ENCODE measurements at places on chromosomes 1 and 21.

- no peak for DNase-seq
Measured at GRCh38 chr1:39107341-39108290, 81.5 kb downstream of the NDUFS5 start.

GRCh38 chr1:2103266-2103900, 53.2 kb downstream of the PRKCZ start:
- DNase-seq = no peak

- no peak for DNase-seq
Measured at GRCh38 chr1:37018510-37018909, 15.8 kb downstream of the GRIK3 start.

DNA sequence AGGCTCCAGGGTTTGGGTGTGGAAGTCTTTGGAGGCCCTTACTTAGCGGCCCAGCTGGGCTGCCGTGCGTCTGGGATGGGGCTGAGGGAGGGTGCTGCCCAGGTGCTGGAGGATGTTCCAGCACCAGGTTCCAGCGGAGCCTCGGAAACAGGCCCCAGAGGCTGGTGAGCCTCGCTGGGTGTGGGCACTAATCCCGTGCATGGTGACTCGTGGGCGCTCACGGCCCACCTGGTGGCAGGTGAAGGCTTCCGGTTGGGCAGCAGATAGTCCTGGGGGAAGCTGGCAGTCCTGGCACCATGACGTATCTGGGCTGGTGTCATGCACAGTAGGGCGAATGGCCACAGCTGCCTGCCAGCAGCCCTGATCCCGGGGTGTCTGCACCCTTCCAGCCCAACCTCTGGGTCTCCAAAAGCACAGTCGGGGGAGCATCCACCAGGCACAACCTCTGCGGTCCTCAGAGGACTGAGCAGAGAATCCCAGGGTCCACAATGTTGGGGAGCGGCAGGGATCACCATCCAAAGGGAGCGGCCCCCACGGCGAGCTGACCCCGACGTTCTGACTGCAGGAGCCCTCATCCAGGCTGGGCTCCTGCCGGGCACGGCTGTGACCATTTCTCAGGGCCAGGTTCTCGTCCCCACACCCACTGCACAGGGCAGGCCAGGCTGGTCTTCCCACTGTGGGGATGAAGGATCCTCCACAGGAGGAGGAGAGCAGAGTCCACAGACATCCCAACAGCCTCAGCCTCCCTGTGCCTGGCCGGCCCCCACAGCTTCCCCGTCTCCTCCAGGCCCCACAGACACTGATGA, 25.3 kb downstream of the FTCD start:
- no peak for DNase-seq

DNA sequence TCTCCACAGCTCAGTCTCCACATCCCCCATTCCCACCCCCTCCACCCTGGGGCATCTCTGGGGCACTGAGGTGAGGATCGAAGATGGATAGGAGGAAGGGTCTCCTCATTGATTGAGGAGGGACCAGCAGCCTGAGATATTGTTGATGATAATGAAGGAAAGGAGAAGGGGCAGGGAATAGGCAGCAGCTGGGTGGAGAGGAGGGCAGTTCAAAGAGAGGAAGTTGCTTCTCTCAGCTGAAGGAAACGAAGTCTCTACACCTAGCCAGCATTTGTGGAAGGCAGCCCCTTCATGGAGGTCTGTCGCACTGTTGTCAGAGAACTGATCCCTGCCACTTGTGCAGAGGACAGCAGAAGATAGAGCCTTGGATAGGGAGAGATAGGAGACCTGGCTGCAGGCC, 5.7 kb downstream of the KNCN start:
- no peak for DNase-seq

- no peak for DNase-seq
Measured at GRCh38 chr21:17730782-17731181, 88.4 kb downstream of the C21orf91 start.

- DNase-seq = no peak
Measured at GRCh38 chr21:22020221-22020620, 1022.0 kb downstream of the NCAM2 start.

DNA sequence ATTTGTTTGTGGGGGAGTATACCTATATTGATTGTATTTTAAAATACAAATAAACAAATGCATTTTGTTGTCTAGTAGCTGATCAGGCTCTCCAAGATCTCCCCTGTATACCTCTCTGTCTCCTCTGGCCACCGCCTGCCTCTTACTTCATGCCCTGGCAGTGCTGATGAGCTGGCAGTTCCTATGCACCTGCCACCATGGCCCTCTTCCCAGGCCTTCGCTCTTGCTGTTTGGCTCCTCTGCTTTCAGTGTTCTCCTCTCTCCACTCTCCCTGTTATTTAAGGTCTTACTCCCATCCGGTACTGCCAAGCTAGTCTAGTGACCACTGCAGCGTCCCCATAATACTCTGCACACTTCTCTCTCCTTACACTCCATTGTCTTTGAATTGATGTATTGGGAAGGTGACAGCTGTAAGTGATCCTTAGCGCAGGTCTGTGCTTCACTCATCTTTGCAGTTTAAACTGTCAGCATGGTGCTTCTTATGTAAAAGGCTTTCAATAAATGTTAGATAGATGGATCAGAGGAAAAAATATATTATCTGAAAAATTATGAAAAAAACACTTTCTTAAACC, 88.1 kb upstream of the ATP1A1 start:
- peak; percentile 10 for DNase-seq

DNA sequence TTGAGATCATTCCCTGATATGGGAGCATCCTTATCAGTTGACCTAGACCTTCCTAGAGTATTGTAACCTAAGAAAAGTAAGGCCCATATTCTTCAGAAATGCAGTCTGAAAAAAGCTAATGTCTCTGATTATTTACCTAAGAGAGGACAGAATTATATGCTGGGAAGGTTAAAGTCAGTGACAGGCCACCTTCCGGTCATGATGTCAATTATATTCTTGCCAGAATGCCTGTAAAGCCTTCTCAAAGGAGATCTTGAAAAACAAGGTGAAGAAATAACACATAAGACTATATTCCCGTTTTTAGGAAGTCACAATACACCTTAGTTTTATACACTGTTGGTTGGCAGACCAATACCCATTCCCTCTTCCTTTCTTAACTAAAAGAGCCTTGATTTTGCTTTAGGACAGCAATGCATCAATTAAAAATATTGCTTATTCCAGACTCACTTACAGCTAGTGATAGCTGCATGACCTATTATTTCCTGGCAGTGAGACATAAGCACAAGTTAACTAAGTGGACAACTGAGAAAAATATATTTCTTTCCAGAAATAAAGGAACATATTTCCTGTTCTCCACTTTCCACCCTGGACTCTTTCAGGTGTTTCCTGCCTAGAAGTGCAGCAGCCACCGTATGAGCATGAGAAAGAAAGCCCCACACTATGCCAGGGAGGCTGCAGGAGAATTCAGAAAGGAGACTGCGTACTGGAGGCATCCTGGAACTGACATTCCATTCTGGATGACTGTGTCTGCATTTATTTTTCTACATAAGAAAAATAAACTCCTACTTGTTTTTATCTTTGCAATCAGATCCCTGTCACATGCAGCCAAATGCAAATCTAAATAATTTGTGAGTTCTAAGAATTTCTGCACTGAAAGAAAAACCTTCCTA, 332.9 kb upstream of the PTBP2 start:
- DNase-seq = no peak

DNA sequence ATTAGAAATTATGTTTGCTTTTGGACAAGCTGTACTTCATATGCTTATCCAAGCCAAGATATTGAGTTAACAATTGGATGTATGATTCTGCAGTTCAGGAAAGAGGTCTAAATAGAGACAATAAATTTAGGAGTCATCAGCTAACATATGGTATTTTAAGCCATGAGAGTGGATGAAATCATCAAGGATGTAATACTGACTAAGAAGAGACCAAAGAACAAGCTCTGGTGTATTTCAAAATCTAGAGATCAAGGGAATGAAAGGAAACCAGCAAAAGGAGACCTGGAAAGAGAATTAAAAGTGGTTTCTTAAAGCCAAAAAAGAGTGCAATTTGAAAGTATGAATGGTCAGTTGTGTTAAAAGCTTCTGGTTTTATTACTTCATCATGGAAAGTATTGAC, 183.6 kb upstream of the BEND5 start:
- no peak for DNase-seq

- DNase-seq = no peak
Measured at GRCh38 chr1:153488731-153489130, 28.3 kb upstream of the S100A7 start.

DNA sequence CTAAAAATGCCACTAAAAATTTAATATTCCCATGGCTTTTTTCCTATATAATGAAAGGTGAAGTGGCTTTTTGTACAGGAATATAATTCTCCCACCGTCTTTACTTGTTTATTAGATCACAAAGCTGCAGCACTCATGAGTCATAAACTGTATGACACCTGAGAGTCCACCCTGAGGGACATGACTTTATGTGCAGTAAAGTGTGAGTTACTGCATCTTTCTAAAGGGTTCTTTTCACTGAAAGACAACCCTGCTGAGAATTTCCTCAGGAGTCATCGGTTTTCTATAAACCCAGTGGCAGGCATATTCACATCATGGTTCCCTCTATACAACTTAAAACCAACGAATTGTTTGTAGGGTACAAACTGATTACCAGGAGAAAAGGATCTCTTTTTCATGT, 77.4 kb downstream of the APP start:
- no peak for DNase-seq

GRCh38 chr1:156257711-156258110, 9.9 kb upstream of the PAQR6 start:
- DNase-seq = no peak

GRCh38 chr1:187680823-187681222, 852.1 kb downstream of the PLA2G4A start:
- DNase-seq = no peak

DNA sequence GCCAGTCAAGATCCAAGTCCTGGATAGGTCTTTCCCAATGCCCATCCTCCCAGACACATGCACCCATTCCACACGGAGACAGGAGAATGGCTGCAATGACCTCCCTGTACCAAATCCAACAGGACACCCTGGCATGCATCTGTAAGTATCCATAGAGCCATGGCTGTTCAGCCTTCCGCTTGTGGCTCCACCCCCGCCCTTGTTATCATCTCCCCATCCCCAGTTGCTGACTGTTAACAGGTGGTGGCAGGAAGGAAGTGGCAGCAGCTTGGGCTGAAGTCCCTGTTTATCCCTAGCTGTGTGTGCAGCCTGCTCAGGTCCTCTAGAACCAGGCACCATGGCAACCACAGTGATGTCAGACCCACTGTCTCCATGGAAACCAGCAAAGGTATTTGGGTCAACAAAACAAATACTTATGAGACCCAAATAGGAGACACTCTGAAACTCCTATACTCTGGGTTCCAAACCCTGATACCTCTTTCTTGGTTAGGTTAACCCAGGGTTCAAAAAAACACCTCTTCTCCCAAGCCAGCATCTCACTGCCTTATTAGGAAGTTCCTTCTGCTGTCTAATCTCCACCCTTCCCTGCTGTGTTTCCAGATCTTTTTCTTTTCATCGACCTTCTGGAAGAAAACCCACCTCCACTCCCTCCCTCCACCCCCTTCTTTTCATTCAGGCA, 721 bp downstream of the PBXIP1 start:
- peak; percentile 63 for DNase-seq

GRCh38 chr21:26070822-26071425, 99.6 kb downstream of the APP start:
- peak; percentile 40 for DNase-seq

DNA sequence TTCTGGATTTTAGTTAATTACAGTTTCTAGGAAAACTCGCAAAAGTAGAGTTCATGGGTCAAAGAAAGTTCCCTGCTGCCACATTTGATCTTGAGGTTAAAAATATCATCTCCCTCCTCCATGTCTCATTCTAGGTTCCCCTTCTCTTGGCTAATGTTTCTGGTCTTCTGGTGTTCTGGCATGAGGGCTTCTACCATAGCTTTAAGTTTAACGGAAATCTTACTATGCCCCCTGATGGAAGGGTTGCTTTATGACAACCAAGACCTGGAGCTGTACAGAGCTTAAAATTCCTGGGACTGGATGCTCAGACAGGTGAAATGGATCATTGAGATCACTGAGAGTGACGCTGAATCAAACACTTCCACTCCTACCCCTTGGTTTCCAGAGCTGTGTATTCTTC, 1881.7 kb downstream of the MRPL39 start:
- no peak for DNase-seq

DNA sequence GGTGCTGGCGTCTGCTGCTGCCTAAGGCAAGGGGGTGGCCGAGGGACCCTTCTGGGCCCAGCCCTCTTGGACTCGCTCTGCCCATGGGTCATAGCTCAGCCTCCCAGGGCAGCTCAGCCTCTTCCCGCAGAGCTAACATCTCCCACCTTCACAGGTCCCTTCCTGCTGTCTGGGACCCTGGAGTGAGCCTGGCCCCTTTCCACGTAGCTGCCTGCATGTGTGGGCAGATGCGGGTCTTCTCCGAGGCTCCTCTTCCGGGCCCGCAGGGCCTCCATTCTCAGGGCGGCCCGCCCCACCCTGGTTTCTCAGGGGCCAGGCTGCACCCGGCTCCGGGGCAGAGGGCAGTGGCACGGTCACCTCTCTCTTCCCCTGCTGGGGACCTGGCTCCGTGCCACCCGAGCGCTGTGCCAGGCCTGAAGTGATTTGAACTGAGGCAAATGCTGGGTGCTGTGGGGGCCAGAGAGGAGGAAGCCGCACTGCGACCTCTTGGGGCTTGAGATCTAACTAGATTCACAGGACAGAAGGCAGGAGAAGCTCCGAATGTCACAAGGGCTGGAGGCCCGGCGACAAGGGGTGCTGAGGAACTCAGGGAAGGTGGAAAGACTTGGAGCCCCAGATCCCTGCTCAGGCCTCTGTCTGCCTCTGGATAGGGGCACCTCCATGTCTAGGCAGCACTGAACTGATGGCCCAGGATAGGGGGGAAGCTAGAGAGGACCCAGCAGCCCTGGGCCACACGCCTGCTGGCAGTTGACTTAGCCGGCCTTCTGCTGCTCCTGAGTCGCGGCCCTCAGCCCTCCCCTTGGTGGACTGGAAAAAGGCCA, 40.7 kb downstream of the COQ8A start:
- DNase-seq = no peak

DNA sequence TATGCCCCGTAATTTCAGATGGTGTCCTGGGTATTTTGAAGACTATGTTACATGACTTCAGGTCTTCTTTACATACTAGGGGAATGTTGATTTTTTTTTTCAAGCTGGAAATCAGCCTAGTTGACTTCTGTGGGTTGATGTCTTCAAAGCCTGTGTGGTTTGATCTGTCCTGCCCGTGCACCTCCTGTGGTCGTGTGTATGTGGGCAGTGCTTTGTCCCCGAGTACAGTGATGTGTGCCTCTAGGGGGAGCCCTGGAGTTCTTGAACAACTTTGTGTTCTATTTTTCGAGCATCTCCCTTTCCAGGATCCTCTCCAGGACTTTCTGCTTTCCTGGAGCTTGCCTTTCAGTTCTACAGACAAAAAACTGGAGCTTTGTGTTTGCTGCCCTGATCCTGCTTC, 28.9 kb downstream of the OBSCN start:
- DNase-seq = peak; percentile 60

Data from colonic mucosa (tissue), 4 donors.